ENCODE measurements at places on chromosomes 5 and 9. TPM values are rescaled to one million over a fixed set of nuclear protein-coding genes. Genes with fewer than 3 reads are reported as not detected.

The SPOUT1 gene
- 33.1 TPM for total RNA-seq

The RCL1 gene
- total RNA-seq = 12.9 TPM

The ZDHHC21 gene
- total RNA-seq = 1.6 TPM

The LYSMD3 gene
- total RNA-seq = 9.4 TPM

The HTR1A gene
- not detected for total RNA-seq

The GRXCR2 gene
- not detected for total RNA-seq

The DBH gene
- not detected for total RNA-seq

The SOX30 gene
- total RNA-seq = 0.15 TPM

The SCGB3A1 gene
- total RNA-seq = not detected

The PCDHGC4 gene
- total RNA-seq = 0.17 TPM

The RGS7BP gene
- total RNA-seq = not detected

The SLC4A9 gene
- total RNA-seq = not detected

The CDH12 gene
- not detected for total RNA-seq

The SUSD3 gene
- total RNA-seq = 5.6 TPM

The PDE6A gene
- not detected for total RNA-seq

The GLRA1 gene
- not detected for total RNA-seq

The OR1Q1 gene
- total RNA-seq = not detected

The NR5A1 gene
- not detected for total RNA-seq

The TMEM174 gene
- not detected for total RNA-seq

The EQTN gene
- total RNA-seq = not detected

The SGCD gene
- 1.3 TPM for total RNA-seq

The KCNN2 gene
- 1.8 TPM for total RNA-seq

Measured in bronchus fibroblast of lung (primary cell).